Endothelial cell (in vitro differentiated cells): ENCODE measurements at places on chromosomes 12 and 14.

DNA sequence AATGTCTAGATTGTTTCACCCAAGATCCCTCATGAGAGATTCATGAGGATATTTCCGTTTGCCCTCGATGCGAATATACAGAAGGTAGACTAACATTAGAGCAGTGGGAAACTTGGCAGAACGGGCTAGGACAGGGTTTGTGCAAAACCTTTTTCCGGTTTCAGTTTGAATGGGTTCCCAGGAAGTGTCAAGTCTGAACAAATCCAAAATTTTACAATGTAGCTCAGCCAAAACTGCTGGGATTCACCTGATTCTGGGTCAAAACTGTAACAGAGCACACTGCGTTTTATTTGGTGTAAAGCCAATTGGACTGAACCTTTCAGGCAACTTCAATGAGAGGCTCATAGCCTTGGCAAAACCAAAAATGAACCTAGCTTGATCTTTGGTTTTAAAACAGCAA, 337.8 kb upstream of the DIO2 start:
- no peak for DNase-seq

- DNase-seq: no peak
Observed at GRCh38 chr14:63478010-63478409, 65.2 kb downstream of the PPP2R5E start.

DNA sequence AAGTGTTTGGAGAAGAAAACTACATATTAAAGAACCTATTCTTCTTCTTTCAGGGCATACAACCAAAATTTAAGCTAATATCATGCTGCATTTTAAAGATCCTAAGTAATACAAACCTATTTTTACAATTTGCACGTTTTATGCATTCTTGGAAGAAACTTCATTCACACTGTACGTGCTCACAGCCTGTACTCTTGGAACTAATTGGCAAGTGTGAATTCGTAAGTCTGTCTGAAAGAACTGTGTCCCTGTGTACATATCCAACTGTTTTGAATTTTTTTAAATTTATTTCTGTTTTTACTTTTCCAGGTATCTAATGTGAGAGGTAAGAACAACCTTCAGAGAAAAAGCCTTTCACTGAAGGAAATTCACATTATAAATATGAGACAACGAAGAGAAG, 347.0 kb downstream of the MDGA2 start:
- no peak for DNase-seq

- no peak for DNase-seq
Observed at GRCh38 chr12:43406801-43407200, 145.2 kb downstream of the ADAMTS20 start.

DNA sequence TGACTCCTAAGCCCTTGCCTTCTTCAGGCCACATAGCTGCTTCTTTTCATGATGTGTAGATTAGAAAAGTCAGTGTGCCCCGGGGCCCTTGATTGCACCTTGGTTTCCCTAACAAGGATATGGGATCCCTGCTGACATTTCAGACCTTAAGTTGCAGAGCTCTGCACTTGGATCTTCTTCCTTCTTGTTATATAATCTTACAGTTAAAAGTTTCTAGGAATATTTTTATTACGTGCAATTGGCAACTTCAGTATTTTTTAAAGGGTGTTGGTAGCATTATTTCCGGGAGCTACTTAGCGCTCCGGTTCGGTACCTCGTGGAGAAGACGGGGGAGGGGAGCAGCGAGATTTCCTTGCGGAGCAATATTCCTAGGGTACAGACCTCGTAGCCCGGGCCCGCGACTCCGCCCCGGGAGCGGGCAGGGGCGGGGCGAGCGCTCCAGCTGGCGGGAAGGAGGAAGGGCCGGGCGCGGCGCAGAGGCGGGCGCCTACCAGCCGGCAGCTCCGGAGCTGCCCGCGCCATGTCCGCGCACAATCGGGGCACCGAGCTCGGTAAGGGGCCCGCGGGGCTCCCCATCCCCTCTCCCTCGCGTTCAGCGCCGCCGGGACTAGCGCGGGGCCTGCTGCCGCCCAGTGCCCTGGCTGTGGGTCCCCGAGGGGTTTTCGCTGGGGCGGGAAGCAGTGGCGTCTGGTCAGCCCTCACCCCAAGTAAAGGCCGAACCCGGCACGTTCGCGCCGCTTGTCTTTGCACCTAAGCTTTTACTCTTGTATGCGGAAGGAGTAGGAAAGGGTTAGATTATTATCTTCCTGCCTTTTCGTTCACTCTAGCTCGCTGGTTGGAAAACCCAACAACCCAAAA, at the start of gene DERA:
DERA (plus strand) TSS at position 469 of the 858 bp plus-strand sequence; CDS start at position 521, 52 bp downstream.
- DNase-seq: peak; percentile 87

DNA sequence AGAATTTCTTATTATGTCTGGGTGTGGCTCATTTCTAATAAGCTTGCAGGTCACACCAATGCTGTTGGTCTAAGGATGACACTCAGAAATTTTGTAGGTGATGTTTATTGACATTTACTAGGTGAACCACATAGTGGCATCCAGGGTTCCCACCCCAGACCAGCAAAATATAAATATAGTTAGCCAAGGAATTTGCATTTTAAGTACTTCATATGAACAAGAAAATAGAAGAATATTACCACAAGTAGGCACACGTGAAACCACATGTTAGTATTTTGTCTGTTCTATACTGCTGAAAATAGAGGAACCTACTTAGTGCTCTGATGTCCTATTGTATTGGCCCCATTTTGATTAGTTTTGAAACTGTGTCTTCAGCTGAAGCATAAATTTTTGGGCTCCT, 71.1 kb downstream of the USP15 start:
- DNase-seq: no peak

DNA sequence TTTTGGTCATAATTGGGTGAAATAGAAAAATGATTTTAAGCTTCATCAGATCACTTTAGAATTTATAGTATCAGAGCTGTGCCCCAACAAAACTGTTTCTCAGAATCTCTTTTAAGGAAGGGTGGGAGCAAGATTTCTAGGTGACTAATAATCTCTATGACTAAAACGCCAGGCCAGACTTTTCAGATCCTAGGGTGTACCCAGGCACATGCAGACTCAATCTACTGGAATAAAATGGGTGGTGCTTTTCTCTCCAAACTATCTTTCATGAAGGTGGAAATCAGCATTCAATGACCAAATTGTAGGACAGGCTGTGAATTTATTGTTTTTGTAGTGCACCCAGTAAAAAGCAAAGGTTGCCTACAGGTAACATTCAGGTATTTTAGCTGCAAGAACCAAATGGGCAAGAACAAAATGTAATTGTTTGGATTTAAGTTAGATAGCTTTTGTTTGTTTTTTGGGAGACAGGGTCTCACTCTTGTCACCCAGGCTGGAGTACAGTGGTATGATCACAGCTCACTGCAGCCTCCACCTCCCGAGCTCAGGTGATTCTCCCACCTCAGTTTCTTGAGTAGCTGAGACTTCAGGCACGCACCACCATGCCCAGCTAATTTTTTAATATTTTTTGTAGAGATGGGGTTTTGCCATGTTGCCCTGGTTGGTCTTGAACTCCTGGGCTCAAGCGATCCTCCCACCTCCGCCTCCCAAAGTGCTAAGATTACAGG, 49.5 kb downstream of the PPP2R5C start:
- DNase-seq: no peak

DNA sequence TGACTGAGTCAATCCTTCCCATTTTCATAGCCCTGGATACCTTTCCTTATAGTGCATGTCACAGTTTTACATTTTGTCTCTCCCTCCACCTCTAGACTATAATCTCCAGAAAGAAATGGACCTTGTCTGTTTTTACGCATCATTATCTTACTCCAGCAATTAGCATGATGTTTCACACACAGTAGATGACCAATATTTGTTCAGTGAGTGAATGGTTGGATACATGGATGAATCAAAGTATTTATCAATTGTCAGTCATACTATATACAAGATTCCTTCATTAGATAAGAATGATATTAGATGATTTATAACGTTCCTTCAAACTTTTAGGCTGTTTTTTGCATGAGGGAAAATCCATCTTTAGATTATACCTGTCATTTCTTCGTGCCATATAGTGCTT, 61.1 kb downstream of the PTHLH start:
- no peak for DNase-seq

- no peak for DNase-seq
Observed at GRCh38 chr14:44889595-44890471, 71.9 kb downstream of the KLHL28 start.

- no peak for DNase-seq
Observed at GRCh38 chr14:53010193-53011040, 59.6 kb upstream of the FERMT2 start.

- DNase-seq: no peak
Observed at GRCh38 chr14:63435838-63436237, 107.3 kb downstream of the PPP2R5E start.

DNA sequence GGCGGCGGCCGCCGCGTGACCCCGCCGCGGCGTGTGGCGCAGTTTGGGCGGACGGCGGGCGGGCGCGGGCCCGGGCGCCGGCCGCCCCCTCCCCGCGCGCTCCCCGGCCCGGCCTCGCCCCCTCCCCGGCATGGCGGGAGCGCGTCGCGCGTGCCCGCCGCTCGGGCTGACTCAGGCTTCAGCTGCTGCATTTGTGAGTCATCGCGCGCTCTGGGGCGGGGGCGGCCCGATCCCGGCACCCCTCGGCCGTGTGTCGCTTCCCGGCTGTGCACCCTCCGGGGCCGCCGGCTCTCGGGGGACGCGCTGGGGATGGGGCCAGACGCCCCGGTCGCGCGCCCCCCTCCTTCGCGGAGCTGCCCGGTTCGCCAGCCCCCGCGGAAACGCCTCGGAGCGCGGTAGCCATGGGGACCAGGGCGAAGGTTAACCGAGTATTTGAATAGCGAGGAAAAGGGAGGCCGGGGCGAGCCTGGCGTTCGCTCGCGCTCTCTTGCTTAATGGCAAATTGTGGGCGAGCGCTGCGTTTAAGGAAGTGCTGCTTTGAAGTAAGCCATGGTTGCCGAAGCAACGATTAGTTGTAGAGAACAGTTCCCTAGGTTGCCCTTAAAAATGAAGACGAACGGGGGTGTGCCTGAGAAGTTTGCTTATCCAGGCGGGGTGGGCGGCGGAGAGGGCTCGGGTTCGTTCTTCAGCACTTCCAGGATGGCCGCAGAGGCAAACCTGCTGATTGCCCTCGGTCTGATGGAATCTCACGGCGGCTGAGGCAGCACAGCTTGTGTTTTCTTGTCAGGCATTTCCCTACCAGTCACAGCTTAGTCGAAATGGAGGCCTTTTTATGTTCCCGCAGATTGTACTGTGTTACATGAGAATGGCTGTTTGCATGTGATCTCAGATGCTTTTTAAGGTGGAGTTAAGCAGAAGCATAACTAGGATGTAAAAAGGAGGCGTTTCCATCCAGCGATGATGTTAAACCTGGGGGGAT, 896 bp downstream of the EIF5 start:
- peak; percentile 56 for DNase-seq

DNA sequence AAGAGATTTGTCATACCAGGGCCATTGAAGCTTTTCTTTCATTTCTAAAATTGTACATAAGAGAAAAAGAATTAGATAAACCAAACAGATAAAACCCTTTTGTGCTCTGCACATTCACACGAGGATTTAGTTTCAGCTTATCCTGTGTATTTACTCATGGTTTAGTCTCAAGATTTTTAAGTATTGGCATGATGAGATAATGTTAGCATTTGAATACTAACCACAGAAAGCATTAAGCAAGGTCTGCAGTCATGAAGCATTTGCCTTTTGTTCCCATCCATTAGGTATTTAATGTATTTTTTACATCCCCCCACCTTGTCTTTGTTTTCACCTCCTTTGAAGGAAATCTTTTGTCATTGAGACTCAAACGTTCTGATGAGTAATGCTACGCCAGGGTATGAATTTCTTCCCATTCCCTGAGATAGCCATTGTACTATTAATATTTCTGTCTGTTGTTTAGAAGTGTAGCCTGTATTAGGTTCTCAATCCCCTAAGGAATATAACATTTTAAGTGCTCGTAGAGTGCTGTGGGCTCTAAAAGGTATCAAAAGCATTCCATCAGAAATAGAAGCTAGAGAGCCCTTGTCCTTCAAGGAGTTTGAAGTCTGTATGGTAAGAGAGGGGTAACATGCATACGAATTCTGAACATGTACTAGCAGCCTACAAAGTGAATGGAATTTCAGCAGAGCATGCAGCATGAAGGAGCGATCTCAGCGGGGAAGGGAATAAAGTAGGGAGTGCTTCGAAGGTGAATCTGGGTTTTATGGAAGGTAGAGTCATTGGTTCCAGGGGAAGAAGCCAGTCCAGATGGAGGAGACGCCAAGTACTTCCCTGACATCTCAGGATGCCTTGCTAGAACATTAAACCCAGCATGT, 22.3 kb downstream of the CRADD start:
- DNase-seq: no peak

DNA sequence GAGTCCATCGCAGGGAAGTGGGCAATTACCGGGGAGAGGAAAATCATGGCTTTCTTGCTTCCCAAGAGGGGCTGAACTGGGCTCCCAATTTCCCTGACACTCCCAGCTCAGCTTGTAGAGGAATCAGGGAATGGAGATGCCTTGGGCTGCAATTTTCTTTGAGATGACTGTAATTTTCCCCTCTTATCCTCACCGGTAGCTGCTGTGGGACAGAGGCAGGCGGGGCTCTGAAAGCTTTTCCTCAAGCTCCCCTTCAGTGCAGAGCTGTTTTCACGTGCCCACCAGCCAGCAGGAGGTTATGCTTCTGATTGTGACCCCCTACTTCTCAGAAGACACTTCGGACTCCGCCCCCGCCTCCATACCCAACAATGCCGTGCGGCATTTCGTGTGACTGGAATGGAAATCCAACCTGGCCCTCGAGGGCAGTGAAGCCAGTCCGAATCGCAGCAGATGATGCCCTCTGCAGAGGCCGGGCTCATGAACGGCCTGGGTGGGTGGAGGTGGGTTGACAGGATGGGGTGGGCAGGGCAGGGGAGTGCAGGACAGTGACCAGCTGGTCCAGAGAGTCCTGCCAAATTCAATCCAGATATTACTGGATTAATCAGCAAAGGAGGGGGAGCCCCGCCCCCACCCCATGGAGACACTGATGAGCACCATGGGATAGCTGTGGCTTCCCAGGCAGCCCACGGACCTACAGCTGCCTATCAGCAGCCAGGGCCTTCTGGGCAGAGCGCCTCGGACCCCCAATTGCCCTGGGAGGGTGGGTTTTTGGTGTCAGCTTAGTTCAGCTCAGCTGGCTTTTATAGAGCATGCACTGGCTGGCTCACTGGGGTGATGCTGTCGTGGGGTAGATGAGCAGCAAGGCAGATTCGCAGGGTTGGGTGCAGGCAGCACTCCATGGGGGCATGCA, 37.6 kb downstream of the RTL1 start:
- DNase-seq: no peak

DNA sequence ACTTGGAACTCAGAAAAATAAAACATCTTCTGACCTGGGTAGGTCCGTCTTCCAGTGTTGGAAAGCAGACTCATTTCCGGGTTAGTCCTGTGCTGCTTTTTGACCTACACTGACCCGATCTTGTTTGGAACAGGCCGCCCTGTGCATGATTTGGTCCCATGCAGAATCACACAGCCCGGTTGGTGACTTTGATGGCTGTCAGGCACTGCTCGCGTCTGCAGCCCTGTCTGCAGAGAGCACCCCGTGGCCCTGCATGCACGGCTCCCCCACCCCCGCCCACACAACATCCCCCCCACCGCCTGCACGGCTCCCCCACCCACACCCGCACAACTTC, 31.6 kb downstream of the PACS2 start:
- no peak for DNase-seq
